ENCODE measurements at places on chromosomes 3 and 15.
A peak's percentile ranks its signal among the peaks of the same experiment; 100 is the strongest.

GRCh38 chr3:49248840-49249227 is 28.2 kb downstream of the C3orf62 start:
- peak; percentile 16 for DNase-seq

- no peak for DNase-seq
These were observed at the start of gene DPPA4 for GRCh38 chr3:109337393-109337792. Gene DPPA4, minus strand, starts transcription at chr3:109337546. Its CDS starts 29 bp downstream, at chr3:109337517.

- no peak for DNase-seq
These were observed 347.8 kb downstream of the TBC1D5 start for GRCh38 chr3:17394541-17395155.

- DNase-seq, result no peak
These were observed 586.4 kb downstream of the GRM7 start for GRCh38 chr3:7447197-7447769.

- no peak for DNase-seq
These were observed 350.3 kb downstream of the DOCK3 start for GRCh38 chr3:51024765-51025632.

DNA sequence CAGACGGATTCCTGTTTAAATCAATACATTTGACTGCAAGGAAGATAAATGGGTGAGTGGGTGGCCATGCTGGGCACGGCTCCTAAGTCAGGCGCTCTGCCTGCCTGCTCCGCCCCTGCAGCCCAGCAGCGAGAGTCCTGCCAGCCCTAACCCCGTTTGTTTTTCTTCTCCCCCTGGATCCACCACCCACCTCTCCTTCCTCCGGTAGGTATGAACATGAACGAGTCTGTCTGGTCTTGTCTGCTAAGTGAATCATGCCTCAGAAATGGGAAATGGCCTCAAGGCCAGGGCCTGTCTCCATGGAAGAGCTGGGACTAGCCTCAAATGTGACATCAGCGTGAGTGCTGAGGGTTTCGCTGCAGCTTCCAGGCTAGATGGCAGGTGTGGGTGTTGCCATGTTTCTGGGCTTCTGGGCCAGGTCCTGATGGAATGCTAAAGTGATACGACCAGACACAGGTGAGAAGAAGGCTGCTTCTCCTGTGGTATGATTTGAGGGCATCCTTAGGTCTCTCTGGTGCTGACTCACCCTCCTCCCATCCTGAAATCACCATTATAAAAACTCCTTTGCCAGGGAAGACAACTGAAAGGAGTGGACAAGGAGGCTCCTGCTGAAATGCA is 5.6 kb upstream of the FEM1B start:
- DNase-seq, result peak; percentile 21

- DNase-seq, result no peak
These were observed 32.2 kb upstream of the FBLN2 start for GRCh38 chr3:13516760-13517135.

DNA sequence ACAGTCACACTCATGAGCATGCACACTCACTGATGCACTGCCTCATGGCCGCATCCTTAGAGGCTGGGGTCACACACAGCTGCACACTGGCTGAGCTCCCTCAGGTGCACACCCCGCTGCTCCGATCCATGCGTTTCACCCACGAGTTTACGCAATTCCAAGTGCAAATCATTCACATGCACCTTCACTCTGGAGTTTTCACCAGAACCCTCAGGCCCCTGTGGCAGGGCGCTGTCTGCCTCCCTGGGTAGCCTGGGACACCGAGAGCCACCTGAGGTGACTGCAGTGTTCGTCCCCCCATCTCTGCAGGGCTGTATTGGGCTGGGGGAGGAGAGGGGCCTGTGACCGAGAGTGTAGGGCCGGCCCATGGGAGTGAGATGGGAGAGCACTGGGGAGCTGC is 134.8 kb downstream of the FBLN2 start:
- no peak for DNase-seq

- DNase-seq, result no peak
These were observed 36.2 kb upstream of the TRH start for GRCh38 chr3:129938140-129938930.

DNA sequence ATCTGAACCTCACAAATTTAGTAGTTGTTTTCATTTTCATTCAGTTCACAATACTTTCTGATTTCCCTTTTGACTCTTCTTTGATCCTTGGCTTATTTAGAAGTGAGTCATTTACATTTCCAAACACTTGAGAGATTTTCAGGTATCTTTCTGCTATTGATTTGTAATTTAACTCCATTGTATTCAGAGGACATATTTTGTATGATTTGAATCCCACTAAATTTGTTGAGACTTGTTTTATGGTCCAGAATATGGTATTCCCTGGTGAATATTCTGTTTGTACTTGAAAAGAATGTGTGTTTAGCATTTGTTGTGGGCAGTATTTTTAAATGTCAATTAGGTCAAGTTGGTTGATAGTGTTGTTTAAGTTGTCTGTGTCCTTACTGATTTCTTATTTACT is 29.6 kb downstream of the FAN1 start:
- no peak for DNase-seq

Measured in midbrain (tissue), 1 donor.